HEK293T (cell line): ENCODE measurements at places on chromosomes 3 and 15.

GRCh38 chr15:100919481-100920405, 586 bp downstream of the LRRK1 start:
- no peak for DNase-seq

GRCh38 chr3:145377301-145377700, 783.7 kb downstream of the PLOD2 start:
- DNase-seq = no peak

GRCh38 chr15:40511472-40512133, 40.8 kb downstream of the CHST14 start:
- no peak for DNase-seq

GRCh38 chr3:127865941-127866340, 43.6 kb upstream of the MGLL start:
- no peak for DNase-seq

- DNase-seq = no peak
These were observed 32.0 kb downstream of the DNAH12 start for GRCh38 chr3:57512166-57512565.

GRCh38 chr3:123521179-123521969, 63.5 kb downstream of the HACD2 start:
- no peak for DNase-seq

DNA sequence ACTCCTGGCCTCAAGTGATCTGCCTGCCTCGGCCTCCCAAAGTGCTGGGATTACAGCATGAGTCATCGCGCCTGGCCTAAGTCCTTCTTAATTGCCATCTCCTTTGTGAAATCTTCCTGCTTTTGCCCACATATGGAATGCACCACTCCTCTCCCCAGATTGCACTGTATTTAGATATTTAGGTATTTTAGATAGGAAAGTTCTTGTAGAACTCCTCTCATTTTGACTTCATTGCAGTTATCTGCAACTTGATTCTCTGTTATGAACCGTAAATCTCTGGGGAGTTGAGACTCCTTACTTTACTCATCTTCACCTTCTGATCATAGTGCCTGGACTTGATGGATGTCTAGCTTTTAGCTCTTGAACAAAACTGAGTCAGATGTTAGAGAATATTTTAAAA, 150.7 kb downstream of the AKAP13 start:
- DNase-seq = no peak

- DNase-seq = no peak
These were observed 24.6 kb upstream of the RSL24D1 start for GRCh38 chr15:55221090-55222011.

- DNase-seq = no peak
These were observed 6.6 kb upstream of the CHRNA3 start for GRCh38 chr15:78627348-78627747.

- DNase-seq = no peak
These were observed 14.6 kb upstream of the CPOX start for GRCh38 chr3:98608029-98608428.

DNA sequence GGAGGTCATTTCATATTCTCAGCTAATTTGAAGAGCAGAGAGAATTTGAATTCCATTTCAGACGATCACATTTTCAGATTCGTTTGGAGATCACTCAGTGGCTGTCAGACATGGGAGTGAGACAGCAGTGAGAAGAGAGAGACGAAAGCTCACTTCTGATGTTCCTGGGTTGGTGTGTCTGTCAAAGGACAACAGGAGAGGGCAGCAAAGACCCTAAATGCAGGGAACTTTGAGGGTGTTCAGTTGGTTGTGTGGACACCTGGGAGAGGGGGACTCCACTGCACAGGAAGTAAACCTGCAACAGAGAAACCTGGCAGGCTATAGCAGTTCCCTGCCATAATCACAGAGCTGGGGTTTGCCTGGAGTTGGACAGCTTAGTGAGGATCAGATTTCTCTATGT, 675.1 kb downstream of the SQOR start:
- DNase-seq = no peak

DNA sequence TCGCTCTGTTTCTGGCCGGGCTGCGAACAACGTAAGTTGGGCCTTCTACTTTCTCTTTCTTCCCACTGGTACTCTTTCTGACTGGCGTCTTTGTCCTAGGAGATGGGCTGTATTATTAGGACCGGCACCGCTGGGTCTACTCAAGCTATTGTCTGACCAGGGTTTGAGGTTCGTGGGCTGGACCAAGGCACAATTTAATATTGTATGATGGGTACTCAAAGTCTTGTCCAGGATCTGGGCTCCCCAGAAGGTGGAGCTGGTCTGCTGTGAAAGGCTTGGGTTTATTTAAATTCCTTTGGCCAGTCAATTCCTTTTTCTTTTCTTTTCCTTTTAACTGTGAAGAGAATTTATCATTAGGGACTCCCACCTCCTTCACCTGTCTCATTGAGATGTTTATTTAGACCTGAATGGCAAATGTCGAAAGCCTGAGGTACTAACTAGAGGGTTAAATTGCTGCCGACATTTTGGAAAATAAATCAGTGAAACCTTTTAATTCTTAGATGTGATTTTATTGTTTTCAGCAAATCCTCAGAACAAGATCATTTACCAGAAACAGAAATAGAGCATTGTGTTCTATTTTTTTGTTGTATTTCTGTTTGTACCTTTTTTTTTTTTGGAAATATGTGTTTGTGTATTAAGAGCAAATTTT, 410 bp downstream of the LRRC49 start:
- peak; percentile 26 for DNase-seq

DNA sequence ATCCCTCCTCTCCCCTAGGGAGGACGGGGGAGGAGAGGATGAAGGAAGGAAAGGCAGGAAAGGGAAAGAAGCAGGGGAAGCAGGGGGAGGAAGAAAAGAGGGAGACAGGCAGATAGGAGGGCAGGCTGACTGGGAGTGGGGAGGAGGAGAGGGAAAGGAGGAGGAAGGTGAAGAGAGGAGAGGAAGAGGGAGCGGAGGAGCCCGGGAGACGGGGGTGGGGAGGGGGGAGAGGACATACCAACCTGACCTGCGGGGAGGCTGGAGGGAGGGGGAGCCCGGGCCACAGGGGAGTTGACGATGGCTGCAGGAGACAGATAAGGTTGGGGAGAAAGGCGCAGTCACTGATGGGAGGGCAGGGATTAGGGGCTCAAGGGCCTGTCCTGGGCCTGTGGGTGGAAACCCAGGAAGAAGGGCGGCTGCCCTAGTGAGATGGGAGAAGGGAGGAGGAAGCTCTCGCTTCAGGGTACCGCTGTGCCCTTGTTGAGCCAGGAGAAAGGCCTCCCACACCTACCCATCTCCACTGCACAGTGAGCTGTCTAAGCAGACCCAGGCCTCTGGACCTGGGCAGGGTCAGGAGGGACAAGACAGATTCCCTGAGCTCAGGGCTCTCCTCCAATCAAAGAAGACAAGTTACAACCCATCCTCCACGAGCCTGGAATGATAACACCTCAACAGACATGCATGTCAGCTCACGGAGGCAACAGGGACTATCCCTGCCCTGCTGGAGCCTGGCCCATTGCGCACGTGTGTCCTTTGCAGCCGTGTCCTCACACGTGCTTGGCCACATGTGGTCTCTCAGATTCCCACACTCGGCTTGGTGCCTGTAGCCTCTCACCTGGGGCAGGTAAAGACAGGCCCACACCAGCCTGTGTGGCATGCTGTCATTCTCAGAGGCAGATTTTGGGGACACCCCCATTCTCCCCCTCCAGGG, 27.9 kb downstream of the C3orf18 start:
- no peak for DNase-seq

GRCh38 chr3:125019271-125019670, 36.5 kb downstream of the HEG1 start:
- DNase-seq = no peak

DNA sequence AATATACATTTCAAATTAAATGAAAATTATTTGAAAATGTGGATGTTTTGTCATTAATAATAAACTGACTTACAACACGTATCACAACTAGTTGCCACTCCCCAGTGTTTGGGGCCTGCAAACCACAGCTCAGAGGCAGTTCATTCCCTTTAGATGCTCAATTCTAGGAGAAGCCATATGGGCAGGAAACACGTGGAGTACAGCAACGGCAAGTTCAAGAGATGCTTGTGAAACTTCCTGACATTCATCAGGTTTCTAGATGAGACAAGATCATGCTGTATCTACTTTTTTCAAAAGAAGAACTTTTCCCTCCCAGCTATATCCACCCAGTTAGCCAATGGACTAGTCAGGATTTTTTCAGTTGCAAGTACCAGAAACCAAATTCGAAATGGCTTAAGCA, 17.6 kb upstream of the PLA2G4D start:
- DNase-seq = no peak

DNA sequence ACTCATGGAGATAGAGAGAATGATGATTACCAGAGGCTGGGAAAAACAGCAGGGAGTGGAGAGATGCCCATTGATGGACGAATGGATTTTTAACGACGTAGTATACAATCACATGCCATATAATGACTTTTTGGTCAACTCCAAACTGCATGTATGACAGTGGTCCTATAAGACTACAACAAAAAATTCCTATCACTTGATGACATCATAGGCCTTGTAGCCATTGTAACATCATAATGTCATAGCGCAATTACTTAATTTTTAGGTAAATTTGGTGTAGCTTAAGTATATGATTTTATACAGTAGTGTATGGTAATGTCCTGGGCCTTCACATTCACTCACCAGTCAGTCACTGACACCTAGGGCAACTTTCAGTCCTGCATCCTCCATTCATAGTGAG, 264.3 kb downstream of the RAP2B start:
- no peak for DNase-seq

DNA sequence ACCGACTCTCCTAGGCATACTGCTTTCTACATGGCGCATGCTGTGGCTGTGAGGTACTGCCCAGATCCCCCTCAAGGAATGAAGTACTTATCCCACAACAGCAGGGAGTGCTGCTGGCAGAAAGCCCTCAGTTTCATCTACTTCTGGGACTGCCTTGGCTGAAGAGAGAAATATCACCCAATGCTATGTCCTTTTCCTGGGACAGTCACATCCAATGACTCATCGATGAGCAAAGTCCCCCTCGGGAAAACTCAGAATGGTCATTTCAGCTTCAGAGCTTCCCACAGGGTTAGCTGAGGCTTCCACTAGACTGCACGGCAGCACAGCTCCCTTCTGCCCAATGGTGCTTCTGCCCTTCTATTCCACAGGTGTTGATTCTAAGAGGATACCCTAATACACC, 3.6 kb upstream of the NMD3 start:
- no peak for DNase-seq

DNA sequence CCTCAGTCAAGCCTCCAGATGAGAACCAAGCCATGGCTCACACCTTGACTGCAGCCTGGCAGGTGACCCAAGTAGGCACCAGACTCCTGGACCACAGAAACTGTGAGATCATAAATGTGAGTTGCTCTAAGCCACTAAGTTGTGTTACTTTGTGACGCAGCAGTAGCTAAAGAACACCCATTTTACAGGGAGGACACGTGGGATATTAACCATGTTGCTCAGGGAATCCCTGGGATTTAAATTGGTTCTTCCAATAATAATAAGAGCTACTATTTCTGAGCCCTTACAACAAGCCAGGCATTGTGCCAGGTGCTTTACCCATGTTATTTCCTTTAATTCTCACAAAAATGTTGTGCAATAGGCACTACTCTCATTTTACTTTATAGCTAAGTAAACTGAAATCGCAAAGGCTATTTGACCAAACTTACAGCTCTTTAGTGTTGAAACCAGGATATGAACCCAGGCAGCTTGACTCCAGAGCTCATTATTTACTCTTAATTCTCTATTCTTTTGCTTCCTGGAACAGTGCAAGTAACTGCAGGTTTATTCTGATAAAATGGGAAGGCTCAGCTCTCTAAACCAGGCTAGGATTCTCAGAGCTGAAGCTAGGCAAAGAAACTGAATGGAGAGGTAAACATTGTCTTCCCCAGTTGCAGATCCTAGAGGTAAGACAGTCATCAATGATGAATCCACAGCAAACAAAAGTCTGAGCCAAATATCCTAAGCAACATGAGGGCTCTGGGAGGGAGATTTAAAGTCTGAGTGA, 294.4 kb downstream of the KBTBD8 start:
- no peak for DNase-seq

GRCh38 chr3:150275941-150276340, 132.2 kb upstream of the TSC22D2 start:
- no peak for DNase-seq

DNA sequence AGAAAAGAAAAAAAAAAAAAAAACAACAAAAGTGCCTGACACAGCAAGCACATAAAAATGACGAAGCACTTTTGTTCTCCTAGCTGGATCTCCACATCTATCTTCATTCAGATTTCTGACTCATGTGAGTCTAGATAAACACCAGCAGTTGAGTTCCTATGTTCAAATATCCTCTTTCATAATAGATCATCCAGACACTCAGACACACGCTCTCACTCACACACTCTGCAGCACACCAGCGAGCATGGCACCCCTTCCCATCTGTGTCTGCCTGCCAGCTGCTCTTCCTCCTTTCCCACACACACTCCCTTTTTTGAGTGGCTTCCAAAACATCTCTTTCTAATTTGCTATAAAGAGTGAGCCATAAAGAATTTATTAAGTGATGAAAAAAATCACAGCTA, 19.8 kb upstream of the CELF6 start:
- DNase-seq = no peak

- DNase-seq = no peak
These were observed 33.4 kb upstream of the INSYN1 start for GRCh38 chr15:73786538-73786937.

DNA sequence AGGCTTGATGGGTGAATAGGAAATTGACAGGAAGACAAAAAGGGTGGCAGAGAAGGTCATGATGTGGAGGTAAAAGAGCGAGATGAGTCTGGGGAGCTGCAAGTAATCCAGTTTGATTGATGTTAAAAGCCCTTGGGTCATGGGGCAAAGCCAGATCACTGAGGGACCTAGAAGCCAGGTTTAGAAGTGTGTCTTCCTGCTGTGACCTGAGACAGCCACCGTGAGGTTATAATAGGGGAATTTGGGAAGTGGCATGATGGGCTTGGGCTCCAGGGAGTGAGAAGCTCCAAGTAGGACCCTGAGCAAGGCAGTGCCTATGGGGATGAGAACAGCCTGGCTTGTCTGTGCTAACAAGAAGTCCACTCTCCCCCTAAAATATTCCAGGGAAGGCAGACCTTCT, 298.5 kb downstream of the RPLP1 start:
- no peak for DNase-seq

DNA sequence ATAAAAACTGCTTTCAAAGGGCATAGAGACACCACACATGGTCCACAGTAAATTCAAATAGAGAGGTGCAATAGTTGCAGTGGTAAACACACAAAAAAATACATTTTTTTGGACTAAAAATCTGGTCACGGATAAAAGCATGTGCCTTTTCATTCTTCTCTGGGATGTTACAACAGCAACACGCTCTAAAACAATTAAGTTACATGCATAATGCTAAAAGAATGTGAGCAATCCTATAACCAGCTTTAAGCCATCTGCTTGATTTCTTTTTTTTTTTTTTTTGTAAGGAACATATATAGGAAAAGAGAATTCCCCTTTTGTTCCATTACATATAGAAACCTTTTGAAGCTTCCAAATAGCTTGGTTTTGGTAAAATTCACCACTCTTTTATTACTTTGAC, 20.0 kb downstream of the WNT5A start:
- no peak for DNase-seq

DNA sequence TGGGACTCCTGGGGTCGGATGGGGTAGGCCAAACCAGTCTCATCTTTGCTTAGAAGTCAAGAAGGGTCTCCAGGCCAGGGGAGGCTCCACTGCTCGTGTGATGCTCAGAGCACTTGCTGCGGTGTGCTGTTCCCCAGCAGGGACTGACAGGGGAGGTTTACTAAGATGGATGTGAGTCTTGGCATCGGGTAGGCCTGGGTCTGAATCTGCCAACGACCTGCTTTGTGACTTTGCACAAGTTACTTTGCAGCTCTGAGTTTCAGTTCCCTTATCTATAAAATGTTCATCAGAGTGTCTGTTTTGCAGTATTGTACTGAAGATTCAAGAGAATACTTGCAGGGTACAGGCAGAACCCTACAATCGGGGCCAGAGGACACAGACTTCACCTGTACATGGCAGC, 17.3 kb upstream of the CDCP1 start:
- DNase-seq = no peak
